ENCODE measurements at places on chromosomes 16 and 17.

GRCh38 chr17:42704837-42705494, 22.6 kb downstream of the CNTNAP1 start:
- DNase-seq, result no peak

GRCh38 chr16:25198021-25198420, 18.7 kb upstream of the AQP8 start:
- no peak for DNase-seq

GRCh38 chr17:77556383-77557061, 402.0 kb upstream of the TNRC6C start:
- DNase-seq, result no peak

DNA sequence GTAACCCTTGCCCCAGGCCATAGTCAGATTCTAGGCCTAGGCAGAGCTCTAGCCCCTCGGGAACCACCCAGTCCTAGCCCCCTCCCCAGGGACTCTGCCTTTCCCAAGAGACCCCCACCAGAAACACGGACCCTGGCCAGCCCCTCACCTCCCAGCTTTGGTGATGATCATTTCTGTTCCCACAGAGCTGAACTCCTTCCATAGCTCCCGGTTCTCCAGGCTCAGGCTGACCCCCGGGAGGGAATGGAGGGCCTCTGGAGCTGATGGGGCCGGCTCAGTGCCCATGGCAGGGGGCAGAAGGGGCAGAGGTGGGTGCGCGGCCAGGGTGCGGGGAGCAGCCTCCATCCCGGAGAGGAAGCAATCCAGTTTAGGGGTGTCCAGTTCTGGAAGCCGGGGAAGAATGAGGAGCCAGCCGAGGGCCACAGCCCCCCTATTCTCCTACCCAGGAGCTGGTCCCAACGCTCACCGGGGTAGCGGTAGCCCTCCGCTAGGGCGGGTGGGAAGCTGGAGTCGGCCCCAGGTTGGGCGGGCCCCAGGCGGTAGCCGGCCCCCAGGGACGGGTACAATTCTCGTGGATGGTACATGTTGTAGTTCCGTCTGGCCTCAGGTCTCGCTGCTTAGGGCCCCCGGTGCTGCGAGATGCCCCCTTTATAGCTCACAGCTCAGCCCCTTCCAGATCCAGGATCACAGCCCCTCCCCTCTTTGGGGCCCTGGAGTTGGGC, 953 bp downstream of the TBX6 start:
- DNase-seq, result no peak

DNA sequence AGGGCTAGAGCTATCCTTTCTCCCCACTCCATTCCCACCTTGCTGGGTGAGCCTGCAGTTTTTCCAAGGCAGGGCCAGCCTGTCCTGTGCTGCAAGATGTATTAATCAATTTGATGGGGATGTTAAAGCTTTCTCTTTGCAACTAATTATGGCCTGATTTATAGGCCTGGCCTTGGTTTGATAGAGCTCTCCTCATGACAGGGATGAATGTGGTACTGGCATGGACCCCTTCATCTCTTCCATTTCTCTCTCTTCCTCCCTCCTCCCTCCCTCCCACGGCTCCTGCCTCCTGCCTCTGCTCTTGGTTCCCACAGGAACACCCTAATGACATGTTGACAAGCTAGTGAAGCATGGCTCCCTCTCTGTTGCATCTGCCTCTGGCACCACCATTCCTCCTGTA, 47.2 kb upstream of the SKAP1 start:
- no peak for DNase-seq

- no peak for DNase-seq
Measured at GRCh38 chr16:22782314-22782713, 31.6 kb upstream of the HS3ST2 start.

DNA sequence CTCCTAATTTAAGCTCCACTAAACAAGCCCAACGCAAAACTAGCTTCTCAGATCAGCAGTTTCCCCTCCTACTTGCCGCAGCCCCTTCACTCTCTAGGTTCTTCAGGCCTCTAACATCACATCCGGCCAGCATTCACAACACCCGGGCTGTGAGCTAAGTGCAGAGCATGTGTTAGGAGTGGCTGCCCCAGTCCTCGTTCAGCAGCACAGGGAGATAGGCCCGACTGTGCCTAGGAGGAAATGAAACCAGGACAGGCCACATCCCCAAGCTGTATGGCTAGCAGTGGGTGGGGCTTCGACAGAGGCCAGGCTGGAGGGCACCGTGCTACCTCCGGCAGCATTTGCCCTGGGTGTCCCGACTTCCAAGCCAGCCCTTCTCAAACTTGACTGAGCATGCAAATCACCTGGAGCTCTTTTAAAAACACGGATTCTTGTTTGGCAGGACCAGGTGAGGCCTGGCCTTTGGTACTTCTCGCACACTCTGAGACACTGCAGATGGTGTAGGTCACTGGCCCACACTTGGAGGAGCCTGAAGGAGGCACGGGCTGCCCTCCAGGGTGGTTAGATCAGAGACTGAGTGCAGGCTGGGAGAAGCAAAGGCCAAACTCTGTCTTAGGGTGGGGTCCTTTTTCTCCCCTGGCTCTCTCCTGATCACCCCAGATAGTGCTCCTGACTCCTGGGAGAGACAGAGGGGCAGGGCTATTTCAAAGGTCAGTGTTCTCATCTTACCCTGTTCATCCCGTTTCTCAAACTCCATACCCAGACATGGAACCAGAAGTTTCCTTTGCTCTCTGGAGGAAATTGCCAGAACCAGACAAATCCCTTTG, 202.0 kb downstream of the C16orf78 start:
- DNase-seq, result no peak

DNA sequence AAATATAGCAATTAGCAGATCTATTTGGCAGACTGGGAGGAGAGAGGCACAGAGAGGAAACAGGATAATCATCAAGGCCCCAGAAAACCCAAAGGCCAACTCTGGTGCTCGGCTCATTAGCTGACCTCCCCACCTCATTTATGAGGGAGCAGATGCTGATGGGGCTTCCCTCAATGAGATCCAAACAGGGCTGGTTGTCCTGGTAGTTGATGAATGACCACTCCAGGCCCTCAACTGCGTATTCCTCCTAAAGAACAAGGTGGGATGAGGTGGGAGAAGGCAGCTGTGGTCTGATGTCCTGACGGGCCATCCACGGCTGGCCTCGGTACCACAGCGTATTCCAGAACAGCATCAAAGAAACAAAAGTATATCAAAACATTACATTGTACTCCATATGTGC, 20.8 kb downstream of the ZNHIT3 start:
- DNase-seq, result no peak

- DNase-seq, result no peak
Measured at GRCh38 chr16:47213761-47214440, 70.2 kb upstream of the NETO2 start.

GRCh38 chr16:27704252-27704651, 154.3 kb downstream of the KATNIP start:
- no peak for DNase-seq

DNA sequence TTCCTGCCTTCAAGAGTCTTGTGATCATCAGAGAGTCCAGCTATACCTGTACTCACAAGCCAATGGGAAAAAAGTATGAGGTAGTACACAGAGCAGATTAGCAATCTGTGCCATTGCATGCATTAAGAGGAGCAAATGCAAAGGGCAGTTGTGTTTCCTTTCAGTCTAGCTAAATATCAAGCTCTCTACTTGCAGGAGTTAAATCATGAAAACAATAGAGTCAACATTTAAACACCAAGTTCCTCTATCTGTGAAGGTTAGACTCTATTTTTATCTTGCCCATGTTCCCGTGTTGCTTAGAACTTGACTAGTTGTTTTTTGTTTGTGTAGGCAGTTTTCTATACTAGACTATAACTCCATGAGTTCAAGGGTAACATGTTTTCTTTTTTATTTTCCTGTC, 4.7 kb upstream of the FAM20A start:
- no peak for DNase-seq

- DNase-seq, result no peak
Measured at GRCh38 chr16:67296420-67296819, 17.1 kb downstream of the PLEKHG4 start.

- DNase-seq, result no peak
Measured at GRCh38 chr17:49508866-49509587, 13.9 kb downstream of the NGFR start.

DNA sequence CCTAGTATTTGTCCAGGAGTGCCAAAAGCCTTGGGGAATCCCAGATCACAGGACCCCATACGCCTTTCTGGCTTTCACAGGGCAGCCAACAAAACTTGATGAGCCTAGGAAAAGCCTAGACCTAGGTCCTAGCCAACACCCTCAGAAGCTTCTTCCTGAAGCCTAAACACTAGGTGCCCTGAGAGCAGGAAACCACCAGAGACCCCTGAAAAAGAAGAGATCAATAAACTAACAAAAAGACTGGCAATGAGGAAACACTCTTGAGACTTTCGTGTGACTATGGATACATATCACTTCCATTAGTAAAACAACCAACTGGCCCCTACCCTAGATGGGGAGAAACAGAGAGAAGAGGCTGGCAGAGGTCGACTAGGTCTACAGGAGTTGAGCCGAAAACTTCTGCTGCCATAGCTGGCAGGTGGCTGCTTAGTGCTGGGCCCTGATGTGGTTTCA, 1.2 kb downstream of the ORMDL3 start:
- DNase-seq, result no peak

Data from activated CD4-positive, alpha-beta T cell treated with anti-CD3 and anti-CD28 coated beads, Interleukin-2, amount 50 U/mL, for 1 hour (primary cell).